Right forelimb (tissue), 1 donor: ENCODE measurements at places on chromosomes 13 and 19.

DNA sequence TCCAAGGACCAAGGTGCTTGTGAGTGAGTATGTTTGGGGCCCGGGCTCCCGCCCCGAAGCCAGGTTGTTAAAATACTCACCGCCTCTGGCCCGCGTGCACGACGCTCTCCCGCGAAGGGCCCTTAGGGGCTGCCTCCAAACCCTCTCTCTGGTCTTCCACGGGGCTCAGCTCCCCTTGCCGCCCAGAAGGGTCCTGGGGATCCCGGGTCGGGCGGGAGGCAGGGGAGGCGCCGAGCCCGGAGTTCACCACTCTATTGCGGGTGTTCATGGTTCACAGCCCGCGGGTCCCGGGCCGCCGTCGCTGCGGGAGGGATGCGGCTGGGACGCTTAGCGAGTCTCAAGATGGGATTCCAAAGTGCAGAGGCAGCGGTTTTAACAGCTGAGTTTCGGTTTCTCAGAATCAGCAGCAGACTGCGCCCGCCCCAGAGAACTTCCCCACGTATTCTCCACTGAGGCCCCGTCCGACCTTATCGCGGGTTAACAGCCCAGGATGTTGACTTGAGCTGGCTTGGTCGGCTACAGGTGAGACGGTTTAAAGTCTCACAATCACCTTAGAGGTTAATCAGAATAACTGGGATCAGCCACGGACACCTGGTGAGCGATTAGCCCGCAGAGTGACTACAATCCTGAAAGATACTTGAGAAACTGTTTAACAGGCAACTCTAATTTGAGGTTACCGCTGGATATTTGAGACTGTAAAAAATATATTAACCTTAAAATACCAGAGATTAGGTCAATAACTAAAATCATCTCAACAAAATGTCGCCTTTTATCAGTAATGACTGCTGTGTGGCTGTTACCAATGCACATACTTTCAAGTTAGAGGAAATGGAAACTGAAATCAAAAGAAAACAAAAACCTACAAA, at the start of gene EPSTI1:
TSS of gene EPSTI1 (minus strand) at position 344 of the 866 bp plus-strand sequence. CDS start at position 268, 76 bp downstream.
- peak; percentile 73 for DNase-seq

- DNase-seq: no peak
Measured at GRCh38 chr13:80177327-80177726, 163.6 kb downstream of the SPRY2 start.

DNA sequence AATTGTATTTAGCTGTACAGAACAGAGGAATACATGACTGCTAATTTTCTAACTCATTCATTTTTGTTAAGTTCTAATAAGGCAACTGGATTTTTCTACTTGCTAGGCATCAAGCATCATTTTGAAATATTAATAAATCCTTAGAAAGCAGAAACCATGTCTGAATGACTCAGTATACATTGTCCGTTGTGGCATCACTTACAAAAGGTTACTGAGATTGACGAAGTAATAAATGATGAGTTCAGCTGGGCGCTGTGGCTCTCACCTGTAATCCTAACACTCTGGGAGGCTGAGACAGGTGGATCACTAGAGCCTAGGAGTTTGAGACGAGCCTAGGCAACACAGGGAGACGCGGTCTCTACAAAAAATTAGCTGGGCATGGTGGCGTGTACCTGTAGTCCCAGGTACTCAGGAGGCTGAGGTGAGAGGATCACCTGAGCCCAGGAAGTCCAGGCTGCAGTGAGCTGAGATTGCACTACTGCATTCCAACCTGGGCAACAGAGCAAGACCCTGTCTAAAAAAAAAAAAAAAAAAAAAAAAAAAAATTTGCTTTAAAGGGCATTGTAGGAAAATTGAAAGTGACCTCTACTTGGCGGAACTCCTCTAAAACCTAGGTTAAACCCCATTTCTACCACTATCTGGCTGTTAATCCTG, 36.6 kb downstream of the LHFPL6 start:
- DNase-seq: no peak

- DNase-seq: no peak
Measured at GRCh38 chr13:98677398-98677797, 75.1 kb downstream of the SLC15A1 start.

DNA sequence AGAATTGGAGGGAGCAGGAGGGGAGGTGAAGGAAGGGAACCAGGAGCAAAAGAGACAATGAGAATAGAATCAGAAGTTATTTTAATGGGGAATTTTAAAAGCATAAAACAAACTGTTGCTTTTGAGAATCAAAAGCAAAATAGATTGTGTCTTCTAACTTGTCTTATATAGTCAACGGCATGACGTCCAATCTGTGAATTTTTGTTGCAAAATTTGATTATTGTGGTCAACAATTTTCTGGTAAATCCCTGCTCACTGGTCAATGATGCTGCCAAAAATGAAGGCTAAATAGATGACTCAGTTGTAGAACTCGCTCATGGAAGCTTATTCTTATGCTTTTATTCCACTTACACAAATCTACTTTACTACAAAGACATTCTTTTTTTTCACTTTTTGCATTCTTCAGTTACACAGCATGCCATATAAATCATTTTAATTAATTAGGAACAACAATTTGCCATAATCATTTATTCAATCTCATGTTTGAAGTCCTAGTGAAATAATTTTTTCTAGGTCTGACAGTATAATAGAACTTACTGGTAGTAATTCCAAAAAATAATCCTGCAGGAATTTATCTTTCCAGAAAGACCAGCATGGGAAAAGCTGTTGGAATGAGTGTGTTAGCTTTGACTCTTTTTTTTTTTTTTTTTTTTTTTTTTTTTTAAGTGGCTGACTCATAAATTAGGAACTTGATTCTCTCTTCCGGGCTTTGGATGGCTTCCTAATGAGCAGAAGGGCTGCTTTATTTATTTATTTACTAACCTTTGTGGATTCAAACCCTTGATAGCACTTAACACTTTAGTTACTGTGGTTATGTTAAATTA, 256.9 kb downstream of the SPRY2 start:
- no peak for DNase-seq

GRCh38 chr19:34269081-34269480, 14.7 kb downstream of the GARRE1 start:
- DNase-seq: no peak

DNA sequence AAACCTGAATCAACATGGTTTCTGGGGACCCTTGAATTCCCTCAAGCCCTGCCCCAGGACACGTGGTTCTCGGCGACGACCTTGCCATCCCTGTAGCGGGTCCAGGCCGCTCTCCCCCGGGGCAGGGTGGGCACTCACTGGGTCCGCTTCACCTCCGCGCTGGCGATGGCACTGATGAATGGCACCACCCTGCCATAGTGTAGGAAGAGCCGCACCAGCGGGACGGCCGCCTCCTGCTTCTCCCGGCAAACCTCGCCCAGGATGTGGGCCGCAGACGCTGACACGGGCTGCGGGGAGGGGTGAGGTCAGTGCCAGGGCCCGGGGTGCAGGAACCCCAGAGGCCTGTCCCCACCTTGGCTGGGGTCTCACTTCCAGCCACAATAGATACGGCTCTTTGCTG, 44.1 kb upstream of the C13orf46 start:
- no peak for DNase-seq
